Activated CD4-positive, alpha-beta T cell treated with anti-CD3 and anti-CD28 coated beads, Interleukin-2, amount 10 ng/mL, durations not matched to agents 24 days and 14 days (primary cell): ENCODE measurements at places on chromosomes 4 and X.

DNA sequence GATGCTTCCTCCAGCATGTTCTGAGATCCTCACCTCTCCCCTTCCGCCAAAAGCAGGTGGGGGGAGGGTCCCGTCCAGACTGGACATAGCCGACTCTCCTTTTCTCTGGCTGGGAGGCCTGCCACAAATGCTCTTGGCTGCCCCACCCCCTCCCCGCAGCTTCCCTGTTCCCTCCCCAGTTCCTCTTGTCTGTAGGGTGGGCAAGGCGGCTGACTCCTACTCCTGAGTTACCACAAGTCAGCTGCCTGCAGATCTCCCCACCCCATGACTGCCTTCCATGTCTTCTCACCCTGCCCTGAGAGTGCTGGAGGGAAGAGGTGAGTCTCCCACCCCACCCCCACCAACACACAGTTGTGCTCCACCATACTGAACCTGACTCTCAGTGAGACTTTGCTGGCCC is 2.9 kb downstream of the ATP6AP1 start:
- no peak for DNase-seq

DNA sequence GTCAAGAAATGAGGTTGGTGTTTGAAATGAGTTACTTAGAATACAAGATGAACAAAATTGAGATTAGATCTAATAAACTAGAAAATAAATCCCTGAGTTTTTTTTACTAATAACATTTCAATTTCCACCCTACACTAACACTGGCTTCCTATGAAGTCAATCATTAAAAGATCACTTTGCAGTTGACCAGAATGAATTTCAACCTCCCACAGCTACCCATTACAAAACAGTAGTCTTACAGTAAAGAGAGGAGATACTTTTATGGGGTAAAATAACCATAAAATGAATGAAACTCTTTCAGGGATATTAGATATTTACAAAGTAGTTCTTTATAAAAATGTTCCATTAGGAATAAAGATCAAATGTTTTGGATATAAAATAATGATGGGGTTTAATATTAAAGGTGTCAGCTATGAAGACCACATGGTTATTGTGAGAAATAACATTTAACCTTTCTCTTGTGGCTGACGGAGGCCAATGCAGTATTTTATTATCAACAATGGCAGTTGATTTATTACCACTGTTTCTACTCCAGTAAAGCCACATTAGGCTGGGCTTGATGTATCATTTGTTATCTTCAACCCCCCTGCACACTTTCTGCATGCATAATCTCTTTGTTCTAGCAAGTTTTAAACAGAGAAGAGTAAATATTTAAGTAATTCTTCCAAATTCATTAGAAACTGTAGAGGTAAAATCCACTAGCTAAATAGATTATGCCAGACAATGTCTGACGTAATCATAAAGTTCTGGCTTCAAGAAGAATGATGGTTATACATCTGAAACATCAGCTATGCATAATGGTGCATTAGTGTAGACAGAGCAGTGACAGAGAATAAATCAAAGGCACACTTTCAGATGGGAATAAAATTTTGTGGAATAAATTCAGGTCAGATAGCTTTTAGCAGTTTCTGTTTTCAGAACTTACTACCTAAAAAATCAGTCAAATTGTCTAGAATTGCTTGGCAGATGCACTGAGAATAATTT is 516.6 kb downstream of the PCDH18 start:
- DNase-seq = no peak

- DNase-seq = no peak
Measured at GRCh38 chr4:9832640-9833039, 51.2 kb downstream of the DRD5 start.

GRCh38 chr4:108052558-108053120 is 63.0 kb downstream of the HADH start:
- DNase-seq = no peak

DNA sequence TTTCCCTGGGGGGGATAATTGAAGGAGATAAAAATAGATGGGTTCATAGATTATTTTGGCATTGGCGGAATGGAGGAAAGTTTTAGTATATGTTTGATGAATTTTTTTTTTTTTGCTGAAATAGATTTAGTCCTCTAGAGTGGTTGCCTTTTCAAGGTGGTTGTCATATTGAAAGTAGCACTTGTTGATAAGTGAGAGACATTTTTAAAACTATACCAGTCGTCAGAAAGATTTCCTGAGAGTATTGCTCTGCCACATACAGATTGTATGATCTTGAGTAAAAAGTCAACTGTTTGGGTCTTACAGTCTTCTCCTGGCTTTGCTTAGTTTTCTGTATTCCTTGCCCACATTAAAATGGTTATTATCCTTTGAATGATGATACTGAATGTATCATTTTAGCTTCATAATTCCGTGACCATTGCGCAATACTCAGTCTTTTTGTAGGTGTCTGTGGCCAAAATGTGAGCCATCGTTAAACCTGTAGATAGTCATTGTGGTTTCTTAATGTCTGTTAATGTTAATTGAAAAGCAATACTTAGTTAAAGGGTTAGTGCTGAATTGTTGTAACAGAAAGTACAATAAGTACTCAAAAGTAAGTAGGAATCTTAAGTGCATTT is 7.1 kb downstream of the SMARCAD1 start:
- DNase-seq = no peak

DNA sequence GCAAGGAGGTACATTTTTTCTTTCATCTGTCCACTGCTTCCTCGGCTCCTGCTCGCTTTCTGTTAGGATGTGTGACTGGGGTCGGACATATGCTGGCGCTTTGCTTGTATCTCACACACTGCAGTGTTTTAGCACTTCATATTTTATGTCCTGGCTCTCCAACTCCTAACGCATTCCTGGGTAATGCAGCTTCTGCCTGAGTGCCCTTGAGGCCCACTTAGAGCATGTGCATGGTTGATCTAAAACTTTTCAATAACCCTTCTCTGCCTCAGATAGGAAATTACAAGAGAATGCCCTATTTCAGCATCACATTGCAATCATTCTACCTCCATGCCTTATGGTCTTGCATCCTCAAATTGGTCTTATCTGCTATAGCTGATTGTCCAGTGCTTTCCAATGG is 65.3 kb downstream of the NEIL3 start:
- DNase-seq = no peak

GRCh38 chrX:28670074-28670473 is 82.8 kb downstream of the IL1RAPL1 start:
- DNase-seq = no peak

- DNase-seq = no peak
Measured at GRCh38 chrX:70171624-70172023, 5.7 kb upstream of the DGAT2L6 start.

DNA sequence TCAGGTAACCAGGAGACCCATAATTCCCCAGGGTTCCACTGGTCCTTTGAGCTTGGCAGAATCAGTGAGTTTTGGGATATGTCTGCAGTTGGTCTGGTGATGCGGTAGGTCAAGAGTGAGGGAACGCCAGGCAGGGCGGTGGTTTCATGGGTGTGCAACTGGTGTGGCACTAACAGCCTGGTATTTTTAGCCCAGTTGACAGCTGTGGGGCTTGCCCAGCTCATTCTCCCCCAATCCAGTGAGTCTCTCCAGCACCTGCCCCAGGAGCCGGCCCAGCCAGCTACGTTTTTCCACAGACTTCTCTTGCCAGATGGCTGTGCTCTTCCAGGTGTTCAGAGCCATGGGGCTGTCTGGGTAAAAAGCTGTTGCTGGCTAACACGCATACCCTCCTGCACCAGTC is 1019.9 kb downstream of the CCSER1 start:
- DNase-seq = no peak

DNA sequence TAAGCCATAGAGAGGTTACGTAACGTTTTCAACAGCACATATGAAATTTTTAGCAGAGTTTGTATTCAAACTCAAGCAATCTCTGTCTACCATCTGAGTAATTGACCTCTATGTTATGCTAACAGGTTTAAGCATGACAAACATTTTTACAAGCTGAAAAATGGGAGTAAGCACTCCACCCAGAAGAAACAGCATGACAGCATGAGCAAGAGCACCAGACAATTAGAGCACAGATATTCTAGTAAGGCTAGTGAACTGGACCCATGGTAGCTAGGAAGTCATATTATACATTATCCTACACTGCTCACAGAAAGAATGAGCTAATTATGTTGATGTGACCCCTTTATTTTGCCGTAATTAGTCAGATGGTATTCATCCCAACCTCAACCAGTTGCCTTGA is 200.5 kb downstream of the PABPC4L start:
- DNase-seq = no peak

DNA sequence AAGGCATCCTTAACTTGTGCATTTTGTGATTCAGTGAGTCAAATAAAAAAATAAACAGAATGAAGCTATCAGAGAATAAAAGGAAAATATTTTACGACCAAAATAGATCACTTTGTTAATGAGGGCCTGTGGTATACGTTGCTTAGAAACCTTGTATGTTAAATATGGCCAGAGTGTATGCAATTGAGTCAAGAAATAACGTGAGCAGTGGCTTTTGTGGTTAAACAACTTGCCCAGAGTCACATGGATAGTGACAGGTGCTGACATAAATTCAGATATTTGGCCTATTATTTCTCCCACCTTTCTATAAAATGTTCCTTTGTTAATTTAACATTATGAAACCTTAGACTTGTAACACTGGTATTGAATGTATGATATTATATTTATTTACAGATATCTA is 393.4 kb downstream of the PABPC4L start:
- DNase-seq = no peak

GRCh38 chrX:6024204-6024603 is 204.5 kb downstream of the NLGN4X start:
- no peak for DNase-seq

DNA sequence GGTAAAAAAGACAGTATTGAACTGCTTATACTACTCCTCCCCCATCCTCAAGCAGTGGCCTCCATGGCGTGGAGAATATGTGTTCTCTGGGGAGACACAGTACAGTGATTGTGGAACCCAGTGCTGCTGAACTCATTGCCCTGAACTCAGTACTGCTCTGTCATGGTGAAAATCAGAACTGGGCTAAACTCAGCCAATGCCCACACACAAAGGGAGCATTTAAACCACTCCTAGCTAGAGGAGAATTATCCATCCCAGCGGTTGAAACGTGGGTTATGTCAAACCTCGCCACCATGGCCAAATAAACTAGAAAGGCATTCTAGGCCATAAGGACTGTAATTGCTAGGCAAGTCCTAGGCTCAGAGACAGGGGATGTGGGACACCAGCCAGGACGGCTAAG is 131.8 kb downstream of the SPOCK3 start:
- no peak for DNase-seq

DNA sequence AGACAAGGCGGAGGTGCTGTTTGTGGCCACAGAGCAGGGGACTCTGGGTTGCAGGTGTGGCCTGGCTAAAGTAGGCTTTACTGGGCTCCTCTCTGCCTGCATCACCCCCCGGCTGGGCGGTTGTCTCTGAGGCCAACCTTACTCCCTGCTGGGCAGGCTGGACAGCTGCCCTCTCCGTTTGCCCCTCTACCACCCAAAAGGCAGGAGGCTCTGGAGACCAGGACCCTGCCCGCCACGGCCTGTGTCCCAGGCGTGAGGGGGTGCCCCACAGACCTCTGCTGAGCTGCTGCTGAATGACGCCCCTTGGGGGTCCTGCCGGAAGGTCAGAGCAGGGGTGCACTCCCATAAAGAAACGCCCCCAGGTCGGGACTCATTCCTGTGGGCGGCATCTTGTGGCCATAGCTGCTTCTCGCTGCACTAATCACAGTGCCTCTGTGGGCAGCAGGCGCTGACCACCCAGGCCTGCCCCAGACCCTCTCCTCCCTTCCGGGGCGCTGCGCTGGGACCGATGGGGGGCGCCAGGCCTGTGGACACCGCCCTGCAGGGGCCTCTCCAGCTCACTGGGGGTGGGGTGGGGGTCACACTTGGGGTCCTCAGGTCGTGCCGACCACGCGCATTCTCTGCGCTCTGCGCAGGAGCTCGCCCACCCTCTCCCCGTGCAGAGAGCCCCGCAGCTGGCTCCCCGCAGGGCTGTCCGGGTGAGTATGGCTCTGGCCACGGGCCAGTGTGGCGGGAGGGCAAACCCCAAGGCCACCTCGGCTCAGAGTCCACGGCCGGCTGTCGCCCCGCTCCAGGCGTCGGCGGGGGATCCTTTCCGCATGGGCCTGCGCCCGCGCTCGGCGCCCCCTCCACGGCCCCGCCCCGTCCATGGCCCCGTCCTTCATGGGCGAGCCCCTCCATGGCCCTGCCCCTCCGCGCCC is 920 bp downstream of the HTT-AS start:
- no peak for DNase-seq

GRCh38 chr4:2083116-2083825 is 24.1 kb downstream of the NAT8L start:
- DNase-seq = no peak
